Caco-2 (cell line): ENCODE measurements at places on chromosomes 2 and 18.

- no peak for DNase-seq
These were observed 99.9 kb downstream of the SPATS2L start for GRCh38 chr2:200406379-200406778.

DNA sequence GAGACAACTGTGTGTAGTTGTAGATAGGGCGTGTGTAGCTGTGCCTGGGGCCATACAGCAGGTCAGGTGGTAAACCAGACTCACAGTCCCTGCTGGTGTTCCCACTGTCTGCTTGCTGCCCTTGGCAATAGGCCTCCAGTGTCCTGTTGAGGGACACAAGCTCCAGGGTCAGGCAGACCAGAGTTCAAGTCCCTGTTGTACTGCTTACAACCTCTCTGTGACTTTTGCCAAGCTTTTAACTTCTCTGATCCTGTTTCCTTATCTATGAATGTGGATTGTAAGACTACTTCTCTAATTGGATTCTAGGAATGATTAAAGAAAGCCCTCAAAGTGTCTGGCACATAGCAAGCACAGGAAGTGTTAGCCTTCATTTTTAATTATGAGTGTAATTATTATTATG, 68.6 kb downstream of the MERTK start:
- no peak for DNase-seq

DNA sequence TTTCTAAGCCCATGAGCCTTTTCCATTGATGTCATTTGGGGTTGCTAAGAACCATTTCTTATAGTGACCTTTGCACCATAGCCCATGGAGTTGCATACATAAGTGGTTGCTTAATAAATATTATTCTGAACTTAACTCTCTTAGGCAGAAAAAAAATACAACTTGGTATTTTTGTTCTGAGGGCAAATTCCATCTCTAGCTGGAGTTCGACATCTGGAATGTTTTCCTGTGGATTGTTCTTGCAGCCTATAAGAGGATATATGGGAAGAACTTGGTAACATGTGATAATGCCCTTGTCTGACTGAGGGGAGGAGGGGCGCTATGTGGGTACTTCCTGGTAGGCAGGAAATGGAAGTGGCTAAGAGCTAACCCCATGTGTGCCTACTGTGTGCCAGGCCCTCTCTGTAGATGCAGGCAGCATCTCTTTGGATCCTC, 20.7 kb downstream of the IGFBP2 start:
- DNase-seq: no peak

DNA sequence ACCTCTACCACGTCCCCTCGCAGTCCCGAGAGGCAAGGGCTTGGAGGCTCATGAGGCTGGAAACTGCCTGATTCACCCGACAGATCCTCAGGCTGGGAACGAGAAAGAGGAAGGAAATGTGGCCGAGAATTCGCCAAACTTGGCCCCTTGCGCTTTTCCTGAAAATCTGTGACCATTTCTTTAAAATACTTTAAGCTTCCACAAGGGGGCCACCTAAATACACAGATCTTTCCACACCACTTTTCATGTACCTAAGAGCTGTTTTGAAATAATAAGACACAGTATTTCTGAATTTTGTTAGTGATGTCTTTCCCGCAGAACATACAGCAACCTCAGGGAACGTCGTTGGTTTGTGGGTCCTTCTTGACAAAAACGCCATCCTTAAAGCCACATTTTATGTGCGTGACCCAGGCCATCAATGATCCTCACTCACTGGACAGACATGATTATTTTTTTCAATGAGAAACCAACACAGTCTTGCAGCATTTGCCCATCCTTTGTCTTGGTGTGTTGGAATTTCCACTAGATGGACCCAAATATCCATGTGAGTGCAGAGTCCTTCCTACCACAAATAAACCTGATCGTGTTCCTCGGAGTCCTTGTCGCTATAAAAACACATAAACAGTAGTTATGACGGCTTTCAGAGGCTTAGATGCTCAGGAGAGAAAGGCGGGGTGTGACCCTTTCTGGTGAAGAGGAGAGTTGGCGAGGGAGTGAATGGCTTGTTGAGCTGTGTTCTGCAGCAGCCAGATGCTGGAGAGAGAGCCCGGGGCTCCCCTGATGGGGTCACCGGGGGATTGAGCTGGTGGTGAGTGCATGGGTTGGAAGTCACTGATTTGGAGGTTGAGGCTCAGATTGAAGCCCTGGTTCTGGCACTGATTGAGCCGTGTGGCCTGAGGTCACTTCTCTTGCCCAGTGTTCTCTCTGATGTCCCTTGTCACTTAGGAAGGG, 25.0 kb downstream of the DCDC2C start:
- peak; percentile 46 for DNase-seq
